ENCODE measurements at places on chromosomes 3 and 15.

GRCh38 chr3:135057996-135058395 is 262.9 kb downstream of the EPHB1 start:
- no peak for DNase-seq

DNA sequence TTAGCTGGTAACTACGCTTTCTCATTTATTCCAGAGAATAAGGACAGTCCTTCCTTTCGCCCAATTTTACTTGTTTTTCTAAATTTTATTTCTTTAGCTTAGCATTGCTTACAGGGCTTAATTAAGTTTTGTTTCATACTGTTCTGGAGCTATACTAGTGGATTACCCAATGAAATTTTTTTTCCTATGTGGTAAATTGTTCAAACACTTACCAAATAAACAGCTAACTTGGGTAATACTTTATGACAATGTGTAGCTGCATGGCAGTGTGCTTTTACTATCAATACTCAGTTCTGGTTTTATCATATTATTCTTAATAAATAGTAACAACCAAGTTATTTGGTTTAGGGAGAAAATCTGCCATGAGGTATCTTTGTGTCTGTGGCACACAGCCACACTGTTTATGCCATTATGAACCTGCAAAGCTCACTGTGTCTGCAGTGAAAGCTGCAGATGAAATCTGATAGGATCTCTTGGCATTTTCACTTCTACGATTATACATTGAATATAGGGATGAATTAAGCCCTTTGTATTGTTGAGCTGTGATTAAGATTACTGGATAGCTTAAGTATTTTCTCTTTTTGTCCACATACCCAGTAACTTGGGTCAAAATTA is 37.2 kb downstream of the UBE2E2 start:
- no peak for DNase-seq

DNA sequence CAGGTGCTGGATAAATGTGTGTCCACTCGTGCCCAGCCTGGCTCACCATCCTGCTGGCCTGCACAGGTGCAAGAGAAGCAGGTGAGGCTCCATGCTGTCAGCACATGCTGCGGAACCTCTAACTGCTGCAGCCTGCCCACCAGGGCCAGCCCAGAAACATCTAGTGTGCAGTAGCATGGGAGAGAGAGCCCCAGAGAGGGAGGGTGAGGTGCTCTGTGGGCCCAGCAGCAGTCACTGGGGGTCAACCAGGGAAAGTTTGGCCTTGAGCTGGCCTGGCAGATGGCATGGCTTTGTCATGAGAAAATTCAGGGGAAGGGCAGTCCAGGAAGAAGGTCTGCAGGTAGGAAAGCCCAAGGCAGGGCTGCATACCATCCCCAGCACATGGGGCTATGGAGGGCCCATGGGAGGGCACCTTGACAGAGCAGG is 18.2 kb upstream of the PRR23E start:
- no peak for DNase-seq

DNA sequence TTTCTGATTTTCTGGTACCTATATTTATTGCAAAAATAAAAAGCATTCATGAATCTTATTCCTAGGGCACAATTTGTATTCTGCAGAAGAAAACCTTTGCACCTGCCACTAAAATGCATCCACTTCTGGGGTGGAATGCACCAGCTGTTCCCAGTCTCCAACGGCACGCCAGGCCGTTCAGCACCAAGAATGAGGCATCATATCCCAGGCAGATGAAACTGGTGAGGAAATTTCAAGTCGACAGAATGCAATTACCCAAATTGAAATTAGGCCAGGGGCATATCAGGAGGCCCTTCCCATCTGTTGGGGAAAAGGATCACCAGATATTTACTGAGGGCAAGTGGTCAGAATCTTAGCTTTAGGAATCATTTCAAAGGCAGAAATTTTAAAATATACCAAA is 13.6 kb upstream of the RBMS3 start:
- DNase-seq: no peak
